Stimulated activated CD4-positive, alpha-beta T cell treated with anti-CD3 and anti-CD28 coated beads, Interleukin-1b, Interleukin-23, amount 100 ng/mL, for 1 hour (primary cell): ENCODE measurements at places on chromosomes 4 and X.

- DNase-seq, result no peak
These were observed 195.9 kb upstream of the LDB2 start for GRCh38 chr4:17094159-17094875.

GRCh38 chr4:15912961-15913630 is 25.4 kb downstream of the FGFBP1 start:
- DNase-seq, result no peak

GRCh38 chrX:98371994-98372393 is 1488.3 kb downstream of the RPA4 start:
- no peak for DNase-seq

DNA sequence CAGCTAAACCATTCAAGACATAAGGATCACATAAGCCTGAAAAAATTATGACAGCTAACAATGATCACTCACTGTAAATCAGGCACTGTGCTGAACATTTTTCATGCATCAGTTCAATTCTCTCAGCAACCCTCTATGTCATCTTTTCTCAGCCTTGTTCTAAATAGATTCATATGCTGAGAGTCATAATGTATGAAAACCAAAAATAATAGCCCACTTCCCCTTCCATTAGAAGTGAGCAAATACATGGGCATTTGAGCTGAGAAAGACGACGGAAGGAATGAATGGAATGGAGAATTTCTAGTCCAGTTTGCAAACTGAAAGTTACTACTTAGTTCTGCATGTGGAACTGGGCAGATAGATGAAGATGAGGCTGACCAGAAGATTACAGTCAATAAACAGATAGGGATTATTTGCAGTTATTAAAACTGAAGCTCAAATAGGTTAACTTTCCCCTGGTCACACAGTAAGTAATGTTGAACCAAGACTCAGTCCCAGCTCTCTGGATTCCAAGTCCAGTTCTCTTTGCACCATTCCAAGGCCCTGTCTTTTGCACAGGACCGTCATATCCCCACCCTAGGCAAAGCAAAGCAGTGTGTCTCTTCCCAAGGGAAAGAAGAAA is 1.6 kb upstream of the SH3RF1 start:
- no peak for DNase-seq

DNA sequence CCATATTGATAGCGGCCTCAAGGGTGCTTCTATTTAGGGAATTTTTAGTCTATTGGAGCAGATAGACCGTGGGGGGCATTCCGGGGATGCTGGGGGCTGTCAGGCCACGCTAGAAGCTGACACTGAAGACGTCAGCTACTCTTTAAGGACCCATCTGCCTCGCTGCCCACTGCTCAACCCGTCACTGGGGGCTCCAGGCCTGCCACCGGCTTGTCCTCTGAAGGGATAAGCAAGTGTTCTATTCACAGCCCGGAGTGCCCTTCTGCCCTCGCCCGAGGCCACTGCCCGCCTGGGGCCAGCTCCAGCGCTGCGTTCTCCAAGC is 679 bp upstream of the MSL3 start:
- no peak for DNase-seq

GRCh38 chrX:37677765-37678164 is 7.8 kb upstream of the XK start:
- DNase-seq, result no peak

DNA sequence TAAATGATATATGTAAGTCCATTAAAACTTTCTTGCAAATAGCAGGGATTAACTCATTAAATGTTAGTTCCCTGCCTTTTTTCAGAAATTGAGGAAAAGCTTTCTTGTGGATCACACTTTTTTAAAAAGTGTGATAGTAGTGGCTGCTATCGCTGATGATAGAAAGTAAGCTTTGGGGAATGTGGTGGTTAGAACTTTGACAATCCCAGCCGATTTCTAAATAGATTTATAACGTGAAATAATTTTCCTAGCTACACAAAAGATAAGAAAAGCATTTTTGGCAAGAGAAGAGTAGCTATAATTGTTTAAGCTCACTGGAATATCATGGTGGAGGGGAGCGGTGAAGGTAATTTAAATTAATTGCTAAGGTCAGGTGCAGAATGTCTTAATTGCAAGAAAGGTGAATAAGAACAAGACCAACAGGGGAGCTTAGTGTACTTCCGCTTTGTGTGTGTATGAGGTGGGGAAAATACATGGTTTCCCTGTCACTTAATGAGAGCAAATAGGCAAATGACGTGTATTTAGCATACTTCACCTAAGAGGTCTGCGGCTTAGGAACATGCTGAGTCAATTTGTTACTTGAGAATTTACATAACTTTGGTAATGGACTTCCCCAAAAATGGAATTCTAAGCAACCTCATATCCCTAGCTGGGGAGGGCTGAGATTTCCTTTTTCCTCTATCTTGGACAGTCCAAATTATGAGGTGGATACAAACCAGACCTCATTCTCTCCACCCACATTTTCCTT is 11.7 kb upstream of the IL21 start:
- no peak for DNase-seq

GRCh38 chr4:37684154-37684553 is 2.0 kb downstream of the RELL1 start:
- no peak for DNase-seq

DNA sequence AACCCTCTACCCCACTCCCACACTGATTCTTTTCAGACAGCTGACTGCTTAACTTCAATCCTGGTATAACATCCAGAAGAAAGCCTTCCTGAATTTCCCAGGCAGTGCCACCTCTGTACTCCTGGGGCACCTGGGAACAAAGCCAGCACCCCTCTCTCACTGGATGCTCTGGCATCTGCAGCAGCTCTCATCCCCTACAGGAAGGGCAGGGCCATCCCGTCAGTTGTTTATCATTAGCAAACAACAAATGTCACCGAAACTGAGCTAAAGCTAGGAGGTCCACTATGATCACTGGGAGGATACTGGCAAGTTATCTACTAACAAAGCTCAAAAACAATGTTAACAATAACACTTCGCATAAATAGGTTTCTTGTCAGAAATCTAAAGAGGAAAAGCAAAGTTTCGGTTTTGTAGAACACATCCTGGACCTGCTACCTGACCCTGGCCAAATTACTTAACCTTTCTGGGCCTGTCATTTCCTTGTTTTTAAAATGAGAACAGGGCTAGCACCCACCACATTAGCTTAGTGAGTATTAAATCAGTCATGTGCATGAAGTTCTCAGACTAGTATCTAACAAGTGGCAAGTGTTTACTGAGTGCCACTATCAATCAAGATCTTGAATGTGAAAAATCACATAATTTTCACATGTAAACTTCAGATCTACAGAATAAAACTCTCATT is 86.6 kb downstream of the NR3C2 start:
- no peak for DNase-seq

- DNase-seq, result no peak
These were observed 596.5 kb downstream of the NLGN4X start for GRCh38 chrX:5632061-5632614.

- DNase-seq, result no peak
These were observed 86.3 kb upstream of the GABRA3 start for GRCh38 chrX:152537373-152537772.

DNA sequence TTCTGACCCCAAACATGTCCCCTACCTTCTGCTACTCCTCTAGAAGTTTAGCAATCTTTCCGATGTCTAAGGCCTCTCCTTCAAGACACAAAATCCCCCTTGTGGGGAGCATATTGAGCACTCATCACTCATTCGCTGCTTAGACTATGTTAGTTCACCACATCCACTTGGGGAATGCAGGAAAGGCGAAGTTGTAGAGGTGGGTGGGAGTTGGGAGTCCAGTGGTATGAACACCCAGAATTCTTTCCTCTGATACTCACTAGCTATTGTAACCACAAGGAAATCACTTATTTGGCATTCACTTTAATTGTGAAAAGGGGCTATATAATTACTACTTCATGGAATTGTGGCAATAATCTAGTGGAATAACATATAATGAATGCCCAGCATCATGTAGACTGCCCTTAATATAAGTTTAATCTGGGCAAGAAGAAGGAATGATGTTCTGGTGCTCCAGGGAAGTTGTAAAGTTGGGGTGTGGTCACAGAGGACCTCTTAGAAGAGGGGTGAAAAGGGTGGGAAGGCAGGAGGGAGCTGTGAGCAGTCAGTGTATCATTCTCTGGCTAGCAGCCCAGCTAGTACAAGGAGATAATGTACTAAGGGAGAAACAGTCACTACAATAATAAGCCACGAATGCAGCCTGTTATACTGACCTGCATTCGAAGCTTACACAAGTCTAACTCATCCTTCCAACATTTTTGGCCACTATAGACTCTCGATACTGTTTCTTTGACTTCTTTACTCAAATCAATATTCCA is 468.2 kb upstream of the DIPK2B start:
- DNase-seq, result no peak

- DNase-seq, result no peak
These were observed 120.0 kb upstream of the GLRA2 start for GRCh38 chrX:14409341-14409740.

- DNase-seq, result no peak
These were observed 1034.2 kb upstream of the PCDH10 start for GRCh38 chr4:132114885-132115284.

DNA sequence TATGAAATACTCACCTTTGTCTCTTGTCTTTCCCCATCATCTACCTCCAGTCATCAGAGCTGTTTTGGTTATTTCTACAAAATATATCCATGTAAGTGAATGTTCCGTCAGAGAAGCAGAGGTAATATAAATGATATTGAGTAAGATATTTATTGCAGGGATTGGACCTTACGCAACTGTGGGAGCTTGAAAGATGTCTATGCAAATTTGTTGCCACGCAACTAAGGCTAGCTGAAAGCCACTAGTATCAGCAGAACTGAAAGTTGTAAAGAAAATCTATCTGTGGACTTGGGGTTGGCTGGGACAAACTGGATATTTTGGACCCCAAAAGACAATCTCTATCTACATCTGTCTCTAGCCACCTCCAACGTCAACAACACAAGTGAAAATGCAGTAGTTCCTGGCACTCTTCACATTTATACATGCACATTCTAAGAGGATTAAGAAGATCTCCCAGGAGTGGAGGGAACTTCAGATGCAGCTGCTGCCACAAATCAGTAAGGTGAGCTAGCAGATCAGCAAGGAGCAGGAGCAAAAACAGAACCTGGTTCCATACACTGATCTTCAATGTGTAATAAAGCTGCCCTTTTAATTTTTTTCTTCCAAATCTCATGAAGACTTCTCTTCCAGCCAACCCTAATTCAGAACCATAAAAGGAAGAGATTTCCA is 8.5 kb upstream of the CCSER1 start:
- no peak for DNase-seq

DNA sequence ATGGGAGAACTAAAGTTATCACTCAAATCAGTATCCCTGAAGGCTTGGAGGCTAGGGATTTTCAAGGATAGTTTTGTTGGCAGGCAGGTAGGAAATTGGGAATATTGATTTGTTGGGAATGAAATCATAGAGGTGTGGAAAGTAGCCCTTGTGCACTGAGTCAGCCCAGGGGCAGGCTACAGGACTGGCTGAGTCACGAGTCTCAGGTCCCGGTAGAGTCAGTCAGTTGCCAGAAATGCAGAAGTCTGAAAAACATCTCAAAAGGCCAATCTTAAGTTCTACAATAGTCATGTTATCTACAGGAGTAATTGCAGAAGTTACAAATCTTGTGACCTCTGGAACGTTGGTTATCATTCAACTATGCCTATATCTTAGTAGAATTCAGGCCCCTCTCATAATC is 153.1 kb downstream of the GC start:
- no peak for DNase-seq

DNA sequence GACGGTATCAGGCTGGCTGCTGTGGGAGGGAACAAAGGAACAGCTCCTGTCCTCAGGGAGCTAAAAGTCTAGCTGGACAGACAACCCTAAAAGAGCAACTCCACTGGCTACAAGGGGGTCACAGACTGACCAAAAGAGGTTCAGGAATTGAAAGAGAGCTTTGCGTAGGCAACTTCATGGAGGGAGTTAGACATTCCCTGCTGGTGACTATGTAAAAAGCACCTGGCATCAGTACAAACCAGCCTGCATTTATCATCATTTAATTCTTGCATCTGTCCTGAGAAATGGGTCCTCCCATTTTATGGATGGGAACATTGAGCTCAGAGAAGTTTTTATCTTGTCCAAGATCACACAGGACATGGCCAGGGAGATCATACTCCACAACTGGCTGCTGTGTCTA is 1.4 kb upstream of the LGI2 start:
- no peak for DNase-seq
